ENCODE measurements at places on chromosomes 2 and 18.

DNA sequence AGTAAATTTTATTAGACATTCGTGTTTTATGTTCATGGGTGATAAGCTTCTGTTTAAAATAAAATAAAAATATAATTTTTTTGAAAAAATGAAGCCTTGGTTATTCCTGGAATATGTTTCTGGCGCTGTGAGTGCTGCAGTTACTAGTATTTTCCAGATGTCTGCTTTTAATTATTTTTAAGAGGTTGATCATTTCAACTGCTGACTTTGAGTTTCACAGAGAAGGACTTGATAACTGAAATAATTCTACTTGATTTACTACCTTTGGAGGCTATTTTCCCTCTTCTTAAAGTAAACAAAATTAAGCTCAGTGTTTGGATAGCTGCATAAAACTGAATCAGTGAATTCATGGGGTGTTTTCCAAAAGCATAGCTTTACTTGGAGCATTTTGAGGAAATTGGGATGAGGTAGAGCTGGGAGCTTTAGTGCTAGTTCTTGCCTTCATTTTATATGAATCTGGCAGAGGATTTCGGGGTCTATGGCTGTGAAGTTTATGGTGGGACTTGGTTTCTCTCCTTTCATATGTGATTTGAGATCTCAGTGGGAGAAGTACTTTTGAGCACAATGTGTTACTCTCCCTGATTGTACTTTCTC, 666.5 kb downstream of the DCDC2C start:
- no peak for DNase-seq

DNA sequence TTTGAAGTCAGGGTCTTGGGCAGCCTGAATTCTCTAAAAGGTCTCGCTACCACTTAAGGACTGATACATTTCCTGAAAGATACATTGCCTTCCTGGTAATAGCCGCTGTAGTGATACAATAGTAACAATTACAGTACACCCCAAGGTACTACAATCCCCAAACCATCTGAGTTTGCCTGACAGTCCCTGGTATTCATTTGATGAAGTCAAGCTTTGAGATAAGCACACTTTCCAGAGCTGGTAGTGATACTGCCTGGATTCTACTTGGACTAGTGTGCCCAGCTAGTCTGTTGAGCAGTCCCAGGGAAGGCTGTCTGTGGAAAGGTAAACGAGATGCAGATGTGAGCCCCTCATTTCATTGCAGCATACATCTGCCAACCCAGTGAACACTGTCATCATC, 24.4 kb upstream of the ITGB6 start:
- DNase-seq: no peak

DNA sequence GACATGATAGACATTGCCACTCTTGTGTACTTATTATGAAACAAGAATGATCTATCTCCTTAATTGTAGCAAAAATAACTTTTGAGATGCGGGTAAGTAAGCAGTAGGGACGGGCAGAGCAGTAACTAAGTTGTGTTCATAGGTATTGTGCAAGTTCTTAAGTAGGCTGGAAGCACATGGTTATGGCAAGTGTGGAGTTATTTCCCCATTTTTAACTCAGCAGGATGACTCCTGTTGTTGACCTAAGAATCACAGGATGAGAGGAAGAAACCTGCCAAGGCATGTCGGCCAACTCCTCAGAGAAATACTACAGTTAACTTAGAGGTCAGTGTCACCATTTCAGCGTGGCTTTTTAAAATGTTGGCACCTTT, 51.1 kb upstream of the FN1 start:
- DNase-seq: no peak

GRCh38 chr18:3806656-3807055, 356.7 kb downstream of the TGIF1 start:
- no peak for DNase-seq

GRCh38 chr2:39994151-39994550, 215.1 kb upstream of the THUMPD2 start:
- no peak for DNase-seq

GRCh38 chr2:105754011-105754410, 9.3 kb downstream of the NCK2 start:
- DNase-seq: no peak

DNA sequence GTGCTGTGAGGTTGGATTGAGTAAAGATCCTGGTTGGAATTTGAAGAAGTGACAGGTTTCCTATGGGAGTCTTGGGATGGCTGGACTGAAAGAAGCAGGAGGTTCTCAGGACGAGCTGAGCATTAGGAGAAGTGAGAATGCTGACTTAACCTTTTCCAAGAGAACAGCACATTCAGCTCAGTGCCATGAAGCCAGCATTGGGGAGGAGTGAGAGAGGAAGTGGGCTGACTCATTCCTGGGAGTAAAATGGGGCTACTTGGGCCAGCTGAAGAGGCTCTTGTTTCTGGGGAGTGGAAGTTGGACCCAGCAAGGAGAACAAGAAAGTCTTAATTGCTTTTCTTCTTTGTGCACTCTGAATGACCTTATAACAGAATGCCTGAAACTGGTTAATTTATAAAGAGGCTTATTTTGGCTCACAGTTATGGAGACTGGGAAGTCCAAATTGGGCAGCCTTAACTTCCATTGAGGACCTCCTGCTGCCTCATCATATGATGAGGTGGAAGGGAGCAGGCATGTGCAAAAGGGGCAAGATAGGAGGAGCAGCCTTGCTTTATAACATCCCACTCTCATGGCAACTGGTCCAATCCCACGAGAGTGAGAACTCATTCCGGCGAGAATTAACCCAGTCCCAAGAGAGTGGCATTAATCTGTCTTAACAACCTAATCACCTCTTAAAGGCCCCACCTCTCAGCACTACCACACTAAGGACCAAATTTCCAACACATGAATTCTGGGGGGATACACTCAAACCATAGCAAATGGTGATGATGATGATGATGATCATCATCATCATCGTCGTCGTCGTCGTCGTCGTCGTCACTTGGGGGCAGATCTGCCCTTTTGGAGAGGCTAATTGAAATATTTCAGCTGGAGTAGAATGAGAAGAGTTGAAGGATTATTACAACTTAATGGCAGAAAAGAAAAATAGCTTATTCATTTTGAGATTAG, 26.1 kb downstream of the DGUOK start:
- no peak for DNase-seq

GRCh38 chr2:211690736-211691135, 847.9 kb downstream of the ERBB4 start:
- no peak for DNase-seq

GRCh38 chr2:195612611-195613495, 44.2 kb upstream of the SLC39A10 start:
- DNase-seq: no peak

- no peak for DNase-seq
These were observed 27.2 kb downstream of the FAHD2B start for GRCh38 chr2:97067279-97068004.

GRCh38 chr2:180141600-180141999, 134.5 kb upstream of the CWC22 start:
- DNase-seq: no peak

DNA sequence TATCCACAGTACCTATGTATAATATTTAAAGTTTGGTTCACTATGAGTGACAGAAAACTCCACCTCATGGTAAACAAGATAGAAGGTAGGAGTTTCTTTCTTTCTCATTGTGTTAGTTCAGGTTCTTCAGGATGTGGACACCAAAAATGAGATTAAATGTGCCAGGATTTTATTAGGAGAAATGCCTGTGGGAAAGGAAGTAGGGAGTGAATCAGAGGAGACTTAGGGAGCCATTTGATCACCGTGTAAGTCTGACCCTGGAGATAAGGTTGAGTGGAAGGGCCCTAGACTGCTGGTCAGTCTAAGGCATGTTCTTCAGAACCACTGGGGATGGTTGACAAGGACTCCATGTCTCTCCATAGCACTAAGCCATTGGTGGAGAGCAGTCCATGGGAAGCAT, 8.1 kb downstream of the AOX1 start:
- DNase-seq: no peak

- DNase-seq: peak; percentile 29
These were observed 7.8 kb downstream of the MTHFD2 start for GRCh38 chr2:74206180-74206688.

DNA sequence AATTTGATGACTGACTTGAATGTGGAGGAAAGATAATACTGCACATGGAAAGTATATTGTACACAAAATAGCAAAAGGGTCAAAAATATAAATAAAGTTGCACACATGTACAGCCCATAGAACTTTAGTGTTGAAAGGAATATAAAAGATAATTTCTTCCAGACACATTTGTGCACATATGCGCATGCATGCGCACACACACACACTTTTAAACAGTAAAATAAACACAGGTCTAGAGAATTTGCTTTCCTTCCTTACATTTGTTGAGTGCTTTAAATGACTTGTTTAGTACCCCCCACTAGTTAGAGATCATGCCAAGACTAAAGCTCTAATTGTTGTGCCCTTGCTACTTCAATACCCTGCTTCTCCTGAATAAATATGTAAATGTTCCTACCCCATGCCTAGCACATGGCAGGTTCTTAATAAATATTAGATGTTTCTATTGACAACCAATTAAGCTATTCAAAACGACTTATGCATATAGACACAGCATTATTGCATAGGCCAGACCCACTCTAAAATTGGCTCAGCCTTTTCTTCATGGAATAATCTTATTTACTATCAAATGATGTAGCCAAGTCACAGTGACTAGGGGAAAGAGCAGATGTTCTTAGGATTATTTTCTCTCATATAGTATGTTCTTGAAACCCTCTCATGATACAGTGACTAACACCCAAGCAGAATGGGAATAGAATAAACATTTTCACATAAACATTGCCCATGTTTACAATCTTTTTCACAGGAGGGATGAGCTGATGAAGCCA, 165.5 kb upstream of the ACVR2A start:
- DNase-seq: no peak

DNA sequence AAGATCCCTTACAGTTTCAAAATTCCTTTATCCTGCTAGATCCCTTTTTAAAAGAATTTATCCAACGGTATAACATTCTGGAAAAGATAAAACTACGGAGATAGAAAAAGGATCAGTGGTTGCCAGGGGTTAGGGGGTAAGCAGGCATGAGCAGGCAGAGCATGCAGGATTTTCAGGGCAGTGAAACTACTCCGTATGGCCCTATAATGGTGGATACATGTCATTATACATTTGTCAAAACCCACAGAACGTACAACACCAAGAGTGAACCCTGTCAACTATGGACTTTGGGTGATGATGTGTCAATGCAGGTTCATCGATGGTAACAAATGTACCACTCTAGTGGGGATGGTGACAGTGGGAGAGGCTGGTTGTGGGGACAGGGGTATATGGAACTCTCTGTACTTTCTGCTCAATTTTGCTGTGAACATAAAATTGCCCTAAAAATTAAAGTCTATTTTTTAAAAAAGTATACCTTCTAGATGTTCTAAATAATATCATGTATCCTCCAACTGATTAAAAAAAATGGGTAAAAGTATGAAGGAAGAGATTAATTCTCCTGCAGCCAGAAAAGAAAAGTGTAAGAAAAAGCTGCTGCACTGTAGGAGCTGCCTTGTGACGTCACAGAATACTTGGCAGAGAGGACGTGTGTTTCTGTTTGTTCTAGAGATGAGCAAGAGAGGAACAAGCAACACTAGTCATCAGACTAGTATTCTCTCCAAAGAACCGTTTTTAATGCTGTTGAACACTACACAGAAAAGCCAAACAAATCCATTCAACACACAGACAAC, 23.6 kb downstream of the ANKRD44 start:
- DNase-seq: no peak

DNA sequence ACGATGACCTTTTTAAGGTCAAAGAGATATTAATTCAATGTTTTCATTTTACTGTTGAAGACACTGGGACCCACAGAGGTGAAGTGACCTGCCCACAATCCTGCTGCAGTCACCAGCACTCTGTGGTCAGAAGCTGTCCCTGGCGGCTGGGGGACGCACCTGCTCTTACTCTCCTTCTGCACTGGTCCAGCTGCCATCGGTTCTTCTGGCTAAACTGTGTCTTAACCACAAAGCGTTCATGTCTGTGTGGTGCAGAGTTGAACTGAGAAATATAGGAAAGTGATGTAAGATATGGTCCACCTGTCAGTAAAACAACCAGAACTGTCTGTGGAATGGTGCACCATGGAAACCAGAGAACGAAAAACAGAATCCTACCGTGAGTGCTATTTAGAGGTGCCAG, 44.9 kb upstream of the SMIM21 start:
- no peak for DNase-seq

GRCh38 chr2:58734365-58734764, 493.2 kb upstream of the FANCL start:
- DNase-seq: no peak

DNA sequence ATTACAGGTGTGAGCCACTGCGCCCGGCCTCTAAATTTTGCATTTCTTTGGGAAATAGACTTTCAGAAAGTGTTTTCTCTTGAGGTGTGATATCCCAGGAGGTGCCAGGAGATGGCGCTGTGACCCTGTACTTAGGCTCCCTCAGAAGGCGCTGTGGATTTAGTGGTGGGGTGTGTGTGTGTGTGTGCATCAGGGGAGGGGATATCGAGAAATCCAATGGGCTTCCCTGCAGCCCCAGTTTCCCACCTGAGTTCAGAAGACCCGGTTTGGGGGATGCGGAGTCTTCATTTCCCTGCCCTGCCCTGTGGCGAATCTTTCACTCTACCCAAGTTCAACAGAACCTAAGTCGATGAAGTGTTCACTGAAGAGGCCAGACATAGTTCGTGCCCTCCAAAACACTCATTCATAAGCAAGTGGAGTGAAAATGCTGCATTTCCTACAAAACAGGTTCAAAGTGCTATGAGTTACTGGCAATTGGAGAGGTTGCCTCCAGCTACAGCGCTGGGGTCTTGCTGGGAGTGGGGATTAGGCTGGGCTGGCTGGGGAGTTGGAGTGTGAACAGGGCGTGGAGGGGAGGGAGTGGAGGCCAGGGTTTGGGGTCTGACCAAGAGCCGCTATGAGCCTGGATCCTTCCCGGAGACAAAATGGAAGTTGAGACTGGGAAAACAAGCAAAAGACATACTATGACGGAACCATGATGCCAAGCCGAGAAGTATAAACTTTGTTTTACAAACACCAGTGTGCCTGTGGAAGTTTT, 6.5 kb upstream of the WNT6 start:
- peak; percentile 47 for DNase-seq

GRCh38 chr18:43917520-43917919, 640.2 kb upstream of the SYT4 start:
- DNase-seq: no peak

DNA sequence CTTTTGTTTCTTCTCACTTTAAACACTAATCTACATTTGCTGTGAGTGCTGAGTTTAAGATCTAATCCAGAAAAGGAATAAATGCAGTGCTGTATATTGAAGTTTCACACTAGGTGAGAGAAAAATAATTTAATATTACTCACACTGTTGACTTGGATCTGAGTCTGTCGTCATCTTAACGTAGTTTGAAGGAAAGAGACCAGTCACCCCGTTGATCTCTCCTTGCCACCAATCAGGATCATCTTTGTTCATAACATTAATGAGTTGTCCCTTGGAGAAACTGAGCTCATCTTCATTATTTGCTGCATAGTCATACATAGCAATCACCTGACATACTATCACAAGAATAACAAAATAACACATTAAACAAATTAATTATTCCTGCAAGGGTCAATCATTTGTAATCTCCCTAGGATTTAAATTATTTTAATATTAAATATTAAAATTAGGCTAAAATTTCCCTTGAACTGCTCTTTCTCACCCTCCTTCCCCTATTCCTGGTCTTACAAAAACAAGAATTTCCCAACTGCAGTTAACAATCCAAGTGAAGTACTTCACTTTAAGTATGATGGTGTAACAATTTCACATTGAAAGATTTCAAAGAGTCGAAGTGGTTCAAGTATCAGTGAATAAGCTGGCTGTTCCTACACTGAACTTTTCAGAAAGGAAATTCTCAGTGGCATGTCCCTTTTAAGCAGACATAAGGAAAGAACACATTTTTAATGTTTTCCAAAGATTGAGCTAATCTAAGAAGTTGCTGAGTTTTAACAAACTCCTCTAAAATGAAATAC, 71.3 kb downstream of the FAM228A start:
- no peak for DNase-seq
